Osteocyte (in vitro differentiated cells): ENCODE measurements at places on chromosomes 7 and 10. TPM values are rescaled to one million over a fixed set of nuclear protein-coding genes. Genes with fewer than 3 reads are reported as not detected.
A peak's percentile ranks its signal among the peaks of the same experiment; 100 is the strongest.

Gene SLC18A3
- total RNA-seq, result 0.32 and 0.34 TPM in 2 replicates

Gene OR2A25
- not detected in 2 replicates for total RNA-seq

GRCh38 chr7:108322925-108323832 is 133.1 kb downstream of the NRCAM start:
- DNase-seq, result no peak

- DNase-seq, result peak; percentile 84
Observed at GRCh38 chr7:155166673-155167370, 96.7 kb downstream of the HTR5A start.

Gene ANKRD30A
- total RNA-seq, result not detected in 2 replicates

Gene ATOH7
- not detected in 2 replicates for total RNA-seq

Gene KCND2
- 0.42 and 0.46 TPM in 2 replicates for total RNA-seq

GRCh38 chr10:129033340-129033739 is 433.7 kb upstream of the MGMT start:
- no peak for DNase-seq

Gene UPK3BL2
- total RNA-seq, result 7.9 and 11.0 TPM in 2 replicates

DNA sequence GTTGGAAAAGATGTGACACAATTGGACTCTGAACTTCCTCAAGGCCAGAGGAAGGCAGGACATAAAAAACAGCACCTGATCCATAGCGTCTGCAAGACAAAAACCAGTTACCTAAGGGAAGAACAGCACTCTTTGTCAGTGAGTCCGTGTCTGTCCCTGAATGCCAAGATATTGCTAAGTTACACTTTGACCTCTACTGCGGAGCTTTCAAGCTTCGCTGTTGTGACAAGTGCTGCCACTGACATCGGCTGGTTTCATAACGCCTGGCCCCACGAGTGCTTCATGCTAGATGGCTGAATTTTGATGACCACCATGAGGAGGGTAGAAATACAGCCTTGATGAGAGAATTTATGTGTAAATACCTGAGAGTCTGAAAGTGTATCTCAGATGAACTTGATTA is 49.7 kb upstream of the JAZF1 start:
- no peak for DNase-seq

Gene PON3
- not detected in 2 replicates for total RNA-seq

Gene LIPN
- not detected in 2 replicates for total RNA-seq

DNA sequence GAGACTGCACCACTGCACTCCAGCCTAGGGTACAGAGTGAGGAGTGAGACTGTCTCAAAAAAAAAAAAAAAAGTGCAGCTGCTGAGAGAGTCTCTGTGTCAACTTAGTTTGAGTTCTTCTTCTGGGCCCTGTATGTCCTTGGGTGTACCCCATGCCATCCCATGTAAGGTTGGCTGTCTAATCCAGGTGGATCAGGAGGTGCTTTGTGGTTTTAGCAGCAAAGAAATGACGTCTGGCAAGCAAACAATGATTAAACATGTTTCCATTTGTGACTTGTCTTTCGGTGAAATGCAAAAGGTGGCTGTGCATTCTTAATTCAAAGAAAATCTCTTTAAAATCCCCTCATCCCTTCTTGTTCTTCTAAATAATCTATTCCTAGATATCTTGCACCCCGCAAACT is 255.9 kb downstream of the ANKRD30A start:
- no peak for DNase-seq

GRCh38 chr7:15603124-15603523 is 41.3 kb upstream of the AGMO start:
- no peak for DNase-seq

DNA sequence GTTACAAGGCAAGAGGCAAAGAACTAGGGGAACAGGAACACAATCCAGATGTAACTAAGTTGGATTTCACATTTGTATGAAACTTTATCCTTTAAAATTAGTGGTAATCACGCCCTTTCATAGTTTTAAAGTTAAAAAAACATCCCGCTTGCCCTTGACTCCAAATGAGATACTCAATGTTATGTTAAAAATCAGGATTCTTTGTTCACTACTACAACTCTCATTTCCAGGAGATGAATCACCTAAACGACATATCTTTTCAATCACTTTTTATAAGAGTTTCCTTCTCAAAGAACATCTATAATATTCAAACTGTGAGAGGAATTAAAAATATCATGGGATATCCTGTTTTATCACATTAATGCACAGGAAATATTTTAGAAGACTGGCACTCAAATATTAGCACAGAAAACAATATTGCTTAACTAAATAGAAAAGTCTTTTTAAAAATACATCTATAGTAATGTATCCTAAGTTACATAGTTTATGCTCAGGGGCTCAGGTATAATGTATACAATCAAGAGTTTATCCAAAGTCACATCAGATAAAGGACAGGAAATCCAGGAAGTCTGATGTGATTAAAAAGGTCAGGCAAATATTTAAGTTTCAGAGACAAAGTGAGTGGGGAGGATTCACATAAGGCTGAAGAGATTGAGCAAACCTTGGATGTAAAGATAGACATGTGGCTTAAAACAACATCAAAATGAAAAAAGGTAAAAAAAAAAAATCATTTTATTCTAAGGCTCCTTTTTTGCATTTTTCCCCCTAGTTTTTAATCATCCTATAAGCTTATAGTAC is 41.9 kb downstream of the CADPS2 start:
- DNase-seq, result no peak

DNA sequence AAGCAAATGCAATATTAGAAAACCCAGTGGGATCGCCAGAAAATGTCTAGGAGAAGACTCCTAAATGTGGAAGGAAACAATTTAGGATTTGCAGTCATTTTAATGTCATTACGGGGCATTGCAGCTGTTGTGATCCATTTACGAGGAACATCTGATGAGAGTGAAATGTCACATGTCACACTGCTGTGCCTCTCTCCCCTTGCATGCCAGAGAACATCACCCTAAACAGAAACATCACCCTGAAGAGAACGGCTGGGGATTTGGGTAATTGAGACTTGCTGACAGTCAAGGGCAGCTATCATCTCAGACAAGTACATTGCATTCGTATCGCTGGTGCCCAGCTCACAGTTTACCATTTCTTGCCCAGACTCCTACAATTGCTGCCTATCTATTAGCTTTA is 785.7 kb upstream of the POM121L12 start:
- no peak for DNase-seq

DNA sequence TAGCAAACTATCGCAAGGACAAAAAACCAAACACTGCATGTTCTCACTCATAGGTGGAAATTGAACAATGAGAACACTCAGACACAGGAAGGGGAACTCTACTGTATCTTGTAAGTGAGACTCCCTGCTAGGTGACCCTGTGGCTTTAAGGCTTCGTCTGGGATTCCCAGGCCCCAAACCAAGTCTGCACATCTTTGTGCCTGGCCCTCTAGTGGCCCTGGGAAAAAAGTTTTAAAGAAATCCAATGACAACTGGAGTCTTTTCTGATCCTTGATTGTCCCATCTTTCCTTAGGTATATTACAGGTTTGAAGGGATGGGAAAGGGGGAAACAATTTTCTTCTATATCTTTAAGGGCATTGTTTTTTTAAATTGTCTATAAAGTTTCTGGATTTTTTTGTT is 10.6 kb upstream of the LIPM start:
- DNase-seq, result no peak

Gene PKD2L1
- not detected in 2 replicates for total RNA-seq

DNA sequence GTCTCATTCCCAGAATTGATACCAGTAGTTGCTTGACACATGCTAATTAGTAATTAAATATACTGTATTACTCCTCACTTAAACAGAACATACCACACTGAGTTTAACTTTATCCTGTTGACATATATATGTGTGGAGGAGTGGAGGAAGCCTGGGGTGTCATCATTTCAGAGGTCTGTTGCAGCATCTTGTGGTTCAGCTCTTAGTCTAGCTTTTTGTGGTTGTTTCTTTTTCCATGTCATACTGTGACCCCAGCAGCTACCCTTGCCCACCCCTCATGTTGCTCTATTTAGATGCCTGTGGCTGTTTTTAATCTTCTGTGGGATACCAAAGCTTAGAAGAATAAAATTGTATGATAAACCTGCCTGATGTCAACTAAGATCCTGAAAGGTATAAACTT is 875.4 kb downstream of the LRMDA start:
- no peak for DNase-seq

Gene NUTM2E
- 0.76 and 0.89 TPM in 2 replicates for total RNA-seq

Gene AKR1C8
- total RNA-seq, result not detected in 2 replicates

DNA sequence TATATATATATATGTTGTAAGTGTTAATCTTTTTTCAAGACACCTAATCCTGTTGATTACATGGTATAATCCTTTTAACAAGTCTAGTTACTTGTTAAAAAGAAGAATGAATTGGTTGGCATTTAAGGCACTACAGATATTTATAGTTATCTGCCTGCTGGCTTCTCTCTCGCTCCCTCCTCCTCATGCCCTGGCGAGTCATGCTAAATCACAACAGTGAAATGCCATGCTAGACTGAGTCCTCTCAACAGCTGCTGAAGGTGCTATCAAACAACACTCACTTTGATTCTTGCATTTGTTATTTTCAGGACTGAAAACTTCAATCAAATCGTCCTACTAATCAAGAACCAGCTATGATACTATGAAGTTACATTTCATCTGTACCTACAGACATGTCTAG is 15.4 kb downstream of the NRAP start:
- no peak for DNase-seq

DNA sequence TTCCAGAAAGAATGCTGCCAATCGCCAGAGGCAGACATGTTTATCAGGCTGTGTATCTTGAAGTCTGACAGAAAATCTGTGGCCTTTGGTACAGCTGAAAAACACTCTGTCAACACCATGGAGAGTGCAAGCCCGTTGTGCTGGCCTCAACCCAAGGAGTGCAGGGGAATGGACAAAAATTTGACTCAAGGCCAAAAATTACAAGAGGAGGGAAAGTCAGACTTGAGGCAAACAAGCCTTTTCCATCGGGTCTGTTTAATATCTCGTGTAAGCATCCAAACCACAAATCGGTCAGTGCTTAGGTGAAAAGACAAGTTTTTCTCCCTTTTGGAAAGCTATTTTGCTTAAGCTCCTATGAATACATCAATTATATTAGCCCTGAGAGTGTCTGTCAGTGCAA is 305.3 kb upstream of the NFE2L3 start:
- DNase-seq, result peak; percentile 92

Gene UTF1
- total RNA-seq, result not detected in 2 replicates

DNA sequence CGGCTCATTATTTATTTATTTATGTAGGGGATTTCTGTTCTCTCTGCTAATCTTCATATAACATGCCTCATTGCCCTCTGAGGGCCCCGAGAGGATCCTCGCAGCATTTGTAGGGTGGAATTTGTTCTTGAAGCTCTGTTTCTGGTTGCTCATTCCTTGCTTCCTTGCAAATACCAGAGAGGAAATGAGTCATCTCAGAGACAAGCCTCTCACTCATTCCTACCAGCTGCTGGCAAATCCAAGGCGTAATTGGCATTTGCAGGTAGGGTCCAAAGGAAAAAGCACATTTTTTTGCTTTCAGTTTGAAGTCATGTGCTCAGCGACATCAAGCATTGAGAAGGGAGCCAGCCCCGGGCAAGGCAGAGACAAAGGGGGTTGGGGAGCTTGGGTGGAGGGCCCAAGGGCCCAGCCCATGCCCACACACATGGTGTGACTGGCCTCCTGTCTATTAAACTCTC is 501.6 kb downstream of the GALNT17 start:
- no peak for DNase-seq

Gene SUV39H2
- total RNA-seq, result 8.2 and 9.8 TPM in 2 replicates

Gene ZNF853
- total RNA-seq, result 18.2 and 18.3 TPM in 2 replicates

- DNase-seq, result no peak
Observed at GRCh38 chr10:132469197-132469884, 68.2 kb upstream of the INPP5A start.

GRCh38 chr7:37265006-37265405 is 183.7 kb downstream of the ELMO1 start:
- DNase-seq, result no peak

Gene LRRN3
- 0.55 and 0.56 TPM in 2 replicates for total RNA-seq

Gene STYXL1
- 29.7 and 32.5 TPM in 2 replicates for total RNA-seq

GRCh38 chr7:94877731-94878670 is 29.4 kb upstream of the PPP1R9A start:
- no peak for DNase-seq

GRCh38 chr10:129972145-129972965 is 8.3 kb upstream of the EBF3 start:
- DNase-seq, result no peak
